Foreskin keratinocyte (primary cell): ENCODE measurements at places on chromosomes 5 and 9. TPM values are rescaled to one million over a fixed set of nuclear protein-coding genes. Genes with fewer than 3 reads are reported as not detected.

The SLC34A3 gene
- not detected in 2 replicates for total RNA-seq

The OGN gene
- not detected in 2 replicates for total RNA-seq

The PHYHD1 gene
- 8.2 and 12.9 TPM in 2 replicates for total RNA-seq

The GLDC gene
- total RNA-seq, result 0.99 and 1.3 TPM in 2 replicates

The ITK gene
- total RNA-seq, result not detected in 2 replicates

The GRIA1 gene
- 0.42 and 0.48 TPM in 2 replicates for total RNA-seq

The QRFP gene
- total RNA-seq, result not detected in 2 replicates

The C5orf24 gene
- 23.8 and 24.1 TPM in 2 replicates for total RNA-seq

The GAPVD1 gene
- 45.3 and 47.2 TPM in 2 replicates for total RNA-seq

The ZNF169 gene
- total RNA-seq, result 1.5 and 2.4 TPM in 2 replicates

The PRDM9 gene
- total RNA-seq, result not detected in 2 replicates

The PCDHGA4 gene
- 0.04 and 0.07 TPM in 2 replicates for total RNA-seq

The GARIN3 gene
- not detected in 2 replicates for total RNA-seq

The PCDHB9 gene
- 0.10 TPM in 1 of 2 replicates, not detected in the other for total RNA-seq

The FOXI1 gene
- total RNA-seq, result not detected in 2 replicates

The MAML1 gene
- total RNA-seq, result 16.0 and 16.2 TPM in 2 replicates

The ANKRD31 gene
- 0.07 and 0.10 TPM in 2 replicates for total RNA-seq

The PCDHA9 gene
- not detected in 2 replicates for total RNA-seq

The OR1J2 gene
- not detected in 2 replicates for total RNA-seq

The KIF3A gene
- total RNA-seq, result 12.6 and 13.0 TPM in 2 replicates

The TRIM7 gene
- total RNA-seq, result 33.3 and 37.6 TPM in 2 replicates

The SEC24A gene
- 16.1 and 18.3 TPM in 2 replicates for total RNA-seq

The C5orf63 gene
- 3.4 and 4.2 TPM in 2 replicates for total RNA-seq

The ZNG1E gene
- 39.1 and 52.8 TPM in 2 replicates for total RNA-seq

The CARD19 gene
- total RNA-seq, result 31.1 TPM in 2 replicates

The ZNF618 gene
- 10.7 and 11.4 TPM in 2 replicates for total RNA-seq

The PLCXD3 gene
- not detected in 2 replicates for total RNA-seq

The STPG3 gene
- total RNA-seq, result not detected in 2 replicates
